ENCODE measurements at places on chromosomes 1 and 21. TPM values are rescaled to one million over a fixed set of nuclear protein-coding genes. Genes with fewer than 3 reads are reported as not detected.

DNA sequence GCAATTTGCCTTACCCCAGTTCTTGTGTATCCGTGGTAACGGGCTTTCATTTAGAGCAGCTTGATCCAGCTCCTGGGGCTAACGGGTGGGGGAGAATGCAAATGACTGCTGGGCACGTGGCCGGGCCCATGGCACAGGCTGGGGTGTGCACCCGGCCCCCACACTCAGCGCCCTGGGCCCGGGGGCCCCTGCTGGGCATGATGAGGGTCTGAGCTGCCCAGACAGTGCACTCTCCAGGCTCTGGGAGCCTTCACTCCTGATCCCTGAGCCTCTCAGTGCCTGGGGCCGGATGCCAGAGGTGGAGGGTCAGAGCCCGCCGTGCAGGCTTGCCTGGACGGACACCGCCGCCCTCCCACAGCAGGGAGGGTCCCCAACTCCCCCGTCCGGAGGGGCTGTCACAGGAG, 20.1 kb upstream of the PEX10 start:
- DNase-seq = no peak

DNA sequence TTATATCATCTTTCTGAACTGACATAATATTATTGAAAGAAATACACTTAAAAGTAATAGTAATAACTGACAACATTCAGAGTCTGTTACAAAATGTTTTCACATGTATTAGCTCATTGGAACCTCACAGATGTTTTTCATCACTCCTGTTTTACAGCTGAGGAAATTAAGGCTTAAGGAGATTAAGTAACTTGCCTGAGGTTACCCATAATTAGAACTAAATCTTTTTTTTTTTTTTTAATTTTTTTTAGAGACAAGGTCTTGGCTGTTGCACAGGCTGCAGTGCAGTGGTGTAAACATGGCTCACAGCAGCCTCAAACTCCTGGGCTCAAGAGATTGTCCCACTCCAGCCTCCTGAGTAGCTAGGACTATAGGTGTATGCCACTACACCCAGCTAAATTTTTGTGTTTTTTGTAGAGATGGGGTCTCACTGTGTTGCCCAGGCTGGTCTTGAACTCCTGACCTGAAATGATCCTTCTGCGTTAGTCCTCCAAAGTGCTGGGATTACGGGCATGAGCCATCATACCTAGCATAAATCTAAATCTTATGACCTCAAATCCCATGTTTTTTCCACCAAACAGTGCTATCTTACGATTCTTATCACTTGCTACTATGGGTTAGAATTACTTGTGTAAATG, 64.7 kb upstream of the MACF1 start:
- DNase-seq = no peak

- DNase-seq = no peak
These were observed 275.0 kb downstream of the NEGR1 start for GRCh38 chr1:72007312-72007711.

The PLA2G2C gene
- not detected for total RNA-seq

- DNase-seq = peak; percentile 77
These were observed 3.7 kb downstream of the FBXO42 start for GRCh38 chr1:16348414-16349182.

The CELA2B gene
- not detected for total RNA-seq

All from NCI-H460 (cell line).